Activated CD4-positive, alpha-beta T cell treated with anti-CD3 and anti-CD28 coated beads, Interleukin-2, amount 10 ng/mL, durations not matched to agents 24 days and 14 days (primary cell): ENCODE measurements at places on chromosomes 1 and 21. TPM values are rescaled to one million over a fixed set of nuclear protein-coding genes. Genes with fewer than 3 reads are reported as not detected.

GRCh38 chr1:58815686-58816071 is 31.8 kb upstream of the JUN start:
- H3K27ac ChIP-seq = peak overlapping the region; percentile 87
- H3K4me1 ChIP-seq = peaks cover 47% of the 10 kb centered on the region
- no peak for DNase-seq
- peak overlapping the region; percentile 87 for H3K4me3 ChIP-seq
- H3K36me3 ChIP-seq = peaks cover 2% of the 10 kb centered on the region

GRCh38 chr1:239123260-239123659 is 263.1 kb upstream of the CHRM3 start:
- H3K36me3 ChIP-seq = no peaks in the 10 kb centered on the region
- H3K27ac ChIP-seq = no peak overlapping the region
- H3K4me1 ChIP-seq = no peaks in the 10 kb centered on the region
- H3K4me3 ChIP-seq = no peak overlapping the region
- DNase-seq = no peak

DNA sequence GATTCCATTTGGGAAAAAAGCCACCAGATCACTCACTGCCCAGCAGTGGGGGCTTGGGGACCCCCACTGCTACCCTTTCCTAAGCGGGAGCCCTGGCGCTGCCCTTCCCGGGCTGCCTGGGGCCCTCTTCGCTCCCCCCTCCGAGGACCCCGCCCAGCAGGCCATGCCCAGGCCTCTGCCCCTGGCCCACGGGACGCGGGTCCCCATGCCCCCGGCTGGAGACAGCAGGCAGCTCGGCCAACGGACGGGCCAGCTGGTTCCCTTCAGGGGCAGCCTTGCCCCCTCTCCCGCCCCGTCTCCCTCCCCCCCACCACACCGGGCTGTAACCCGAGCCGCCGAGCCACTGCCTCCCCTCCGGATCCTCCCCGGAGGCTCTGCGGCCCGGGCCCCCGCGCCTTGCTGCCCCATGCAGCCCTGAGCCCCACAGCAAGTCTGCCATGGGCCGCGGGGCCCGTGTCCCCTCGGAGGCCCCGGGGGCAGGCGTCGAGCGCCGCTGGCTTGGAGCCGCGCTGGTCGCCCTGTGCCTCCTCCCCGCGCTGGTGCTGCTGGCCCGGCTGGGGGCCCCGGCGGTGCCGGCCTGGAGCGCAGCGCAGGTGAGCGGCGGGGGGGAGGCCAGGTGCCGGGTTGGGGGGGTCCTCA is at the start of gene MMP23B:
MMP23B (plus strand) TSS at position 392 of the 639 bp plus-strand sequence; CDS start at position 438, 46 bp downstream.
- H3K4me3 ChIP-seq = peak within 1 kb of the TSS; percentile 52
- H3K27me3 ChIP-seq = peaks cover 4% of the 10 kb centered on the region
- DNase-seq = peak; percentile 59
- H3K4me1 ChIP-seq = peaks cover 4% of the 10 kb centered on the region
- H3K36me3 ChIP-seq = peaks cover 7% of the 10 kb centered on the region

DNA sequence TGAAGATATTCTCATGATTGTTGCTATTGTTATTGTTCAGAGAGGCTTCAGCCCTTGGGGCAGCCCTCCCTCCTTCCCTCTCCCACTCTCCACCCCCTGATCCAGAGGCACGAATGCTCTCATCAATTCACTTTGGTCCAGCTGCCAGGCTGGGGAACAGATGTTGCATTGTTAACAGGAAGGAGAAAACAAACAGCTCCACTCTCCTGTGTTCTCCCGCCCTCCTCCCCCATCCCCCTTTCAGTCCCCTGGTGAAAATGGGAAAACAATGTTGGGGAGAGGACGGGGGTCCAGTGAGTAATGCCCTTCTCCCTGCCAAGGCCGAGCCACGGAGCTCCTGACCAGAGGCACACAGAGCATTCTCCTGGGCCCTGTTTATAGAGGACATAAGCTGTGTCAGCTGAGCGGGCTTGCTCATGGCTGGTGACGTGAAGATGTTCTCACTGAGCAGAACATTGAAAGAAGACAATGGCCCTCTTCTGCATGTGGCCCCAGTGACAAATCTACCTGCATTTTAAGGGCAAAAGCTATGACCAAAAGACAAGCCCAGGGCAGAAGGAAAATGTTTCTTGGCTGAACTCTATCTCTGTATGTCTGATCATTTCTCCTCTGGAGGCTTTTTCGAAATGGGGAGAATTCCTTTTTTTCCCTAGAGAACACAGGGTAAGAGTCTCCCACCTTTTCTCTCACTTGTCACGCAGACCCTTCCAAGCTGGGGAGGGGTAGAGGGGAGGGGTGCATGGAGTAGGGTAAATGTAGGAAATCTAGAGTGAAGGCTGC is 111.7 kb downstream of the GLUL start:
- no peaks in the 10 kb centered on the region for H3K4me1 ChIP-seq
- no peaks in the 10 kb centered on the region for H3K36me3 ChIP-seq
- H3K27ac ChIP-seq = no peak overlapping the region
- no peaks in the 10 kb centered on the region for H3K27me3 ChIP-seq
- H3K4me3 ChIP-seq = no peak overlapping the region
- DNase-seq = no peak

- peaks cover 24% of the 10 kb centered on the region for H3K36me3 ChIP-seq
- no peak overlapping the region for H3K4me3 ChIP-seq
- DNase-seq = no peak
- H3K27ac ChIP-seq = peak overlapping the region; percentile 93
These were observed 9.1 kb downstream of the MACF1 start for GRCh38 chr1:39213511-39214002.

DNA sequence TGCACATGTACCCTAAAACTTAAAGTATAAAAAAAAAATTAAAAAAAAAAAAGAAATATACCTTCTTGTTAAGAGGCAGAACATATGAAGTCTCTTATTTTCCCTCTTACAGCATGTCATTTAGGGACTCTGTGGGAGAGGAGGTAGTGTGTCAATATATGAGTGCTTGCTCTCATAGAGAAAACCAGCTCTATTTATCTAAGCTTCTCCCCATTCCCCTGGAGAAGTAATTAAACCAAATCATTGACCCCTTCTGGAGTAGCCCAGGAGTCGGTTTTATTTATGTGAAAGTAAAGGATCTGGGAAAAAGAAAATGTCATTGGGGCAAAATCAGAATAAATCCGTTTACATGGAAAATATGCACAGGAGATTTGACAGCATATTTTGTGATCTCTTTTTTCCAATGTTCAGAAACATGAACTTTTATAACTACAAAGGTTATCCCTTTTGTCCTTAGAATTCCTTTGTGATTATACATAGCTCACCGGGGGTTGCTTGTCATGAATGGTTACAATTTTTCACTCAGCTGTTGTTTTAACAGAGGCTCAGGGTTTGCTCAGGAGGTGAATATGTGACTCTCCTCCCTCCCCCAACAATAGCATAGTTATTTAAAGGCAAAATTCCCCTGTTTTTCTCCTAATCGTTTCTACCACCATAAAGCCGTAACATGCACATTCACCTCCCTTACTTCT is 114.5 kb upstream of the C1orf21 start:
- H3K27me3 ChIP-seq = no peaks in the 10 kb centered on the region
- no peaks in the 10 kb centered on the region for H3K36me3 ChIP-seq
- no peak overlapping the region for H3K27ac ChIP-seq
- no peak overlapping the region for H3K4me3 ChIP-seq

GRCh38 chr1:76827066-76827465 is 40.2 kb upstream of the ST6GALNAC5 start:
- H3K4me1 ChIP-seq = peaks cover 5% of the 10 kb centered on the region
- H3K36me3 ChIP-seq = no peaks in the 10 kb centered on the region
- H3K27ac ChIP-seq = no peak overlapping the region
- no peak overlapping the region for H3K4me3 ChIP-seq
- H3K27me3 ChIP-seq = peaks cover 9% of the 10 kb centered on the region
- no peak for DNase-seq

DNA sequence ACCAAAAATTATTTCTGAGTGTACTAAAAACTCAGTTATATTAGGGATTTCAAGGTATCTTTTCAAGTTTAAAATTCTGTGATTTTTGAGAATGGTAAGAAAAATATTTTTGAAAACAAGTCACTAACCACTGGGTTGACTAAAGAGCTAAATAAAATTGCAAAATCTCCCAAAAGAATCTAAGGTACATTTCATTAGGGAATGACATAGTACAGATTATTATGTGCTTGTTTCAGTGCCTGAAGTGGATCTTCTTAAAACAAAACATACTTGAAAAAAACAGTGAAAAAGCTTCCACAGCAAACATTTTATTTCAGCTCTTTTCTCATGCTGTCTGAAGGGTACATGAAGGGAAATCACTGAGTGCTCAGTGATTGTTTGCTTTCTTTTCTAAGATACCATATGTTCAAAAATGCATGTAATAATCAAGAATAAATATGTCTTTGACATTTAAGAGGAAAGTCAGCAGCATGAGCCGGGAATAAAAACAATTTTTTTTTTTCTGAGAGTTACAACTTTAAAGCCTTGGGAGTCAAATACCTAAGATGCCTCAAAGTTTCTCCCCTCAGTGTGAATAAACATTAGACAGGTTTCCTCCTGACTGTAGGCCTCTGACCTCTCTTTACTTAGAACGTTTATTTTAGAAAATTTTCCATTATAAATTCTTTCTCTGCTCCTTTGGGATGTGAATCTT is 200.7 kb downstream of the KCNT2 start:
- H3K27me3 ChIP-seq = no peaks in the 10 kb centered on the region
- H3K27ac ChIP-seq = no peak overlapping the region
- DNase-seq = no peak
- H3K4me1 ChIP-seq = no peaks in the 10 kb centered on the region

DNA sequence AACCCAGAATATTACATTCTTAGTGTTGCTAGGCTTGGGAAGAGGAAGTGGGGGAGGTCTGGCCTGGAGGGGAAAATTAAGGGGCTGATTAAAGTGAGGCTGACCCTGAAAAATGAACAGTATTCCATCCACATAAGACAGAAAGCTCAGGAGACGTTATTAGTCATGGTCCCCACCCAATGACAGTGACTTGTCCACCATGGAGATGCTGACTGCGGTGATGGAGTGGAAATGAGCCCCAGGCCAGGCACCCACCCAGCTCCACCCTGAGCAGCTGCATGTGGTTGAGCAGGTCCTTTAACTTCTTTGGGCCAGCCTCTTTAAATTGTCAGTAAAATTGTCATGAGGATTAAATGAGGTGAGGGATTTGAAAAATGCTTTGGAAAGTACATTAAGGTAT is 1.4 kb upstream of the SPRR4 start:
- no peak for DNase-seq
- peaks cover 2% of the 10 kb centered on the region for H3K4me1 ChIP-seq
- no peaks in the 10 kb centered on the region for H3K36me3 ChIP-seq
- no peaks in the 10 kb centered on the region for H3K27me3 ChIP-seq
- no peak overlapping the region for H3K27ac ChIP-seq
- no peak overlapping the region for H3K4me3 ChIP-seq

DNA sequence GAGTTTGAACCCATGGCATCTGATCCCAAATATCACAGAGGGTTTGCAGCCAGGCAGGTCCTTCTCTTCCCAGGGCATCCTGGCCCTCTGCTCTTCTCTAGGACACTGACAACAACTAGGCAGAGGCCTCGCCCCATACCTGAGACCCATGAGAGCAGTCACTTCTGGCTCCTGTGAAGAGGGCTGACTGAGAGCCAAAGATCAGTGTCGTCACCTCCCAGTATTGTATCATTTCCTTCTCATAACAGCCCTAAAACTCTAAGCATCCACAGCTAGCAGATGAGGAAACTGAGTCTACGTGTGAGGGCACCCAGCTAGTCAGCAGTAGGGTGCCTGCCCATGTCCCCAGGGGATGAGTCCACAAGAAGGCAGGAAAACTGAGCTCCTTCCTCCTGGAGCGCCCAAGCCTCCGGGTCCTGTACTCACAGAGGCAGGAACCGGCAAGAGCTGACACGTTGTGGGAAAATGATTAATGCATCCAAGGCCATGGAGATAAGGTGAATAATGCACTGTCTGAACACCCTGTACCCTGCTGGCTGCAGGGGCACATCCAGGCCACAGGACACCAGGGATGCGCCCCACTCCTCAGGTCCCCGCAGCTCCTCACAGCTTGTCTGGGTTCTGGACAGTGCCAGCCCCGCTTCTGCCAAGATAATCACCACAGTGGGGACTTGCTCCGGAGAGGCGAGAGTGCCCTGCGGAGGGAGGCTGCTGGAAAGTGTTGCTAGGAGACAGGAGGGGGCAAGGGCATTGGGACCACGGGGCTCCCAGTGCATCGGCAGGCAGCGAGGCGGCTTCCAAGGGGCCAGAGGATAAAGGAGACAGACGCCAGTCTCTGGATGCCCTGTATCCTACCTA is 340.0 kb downstream of the NPHP4 start:
- DNase-seq = no peak
- no peaks in the 10 kb centered on the region for H3K36me3 ChIP-seq
- H3K27ac ChIP-seq = no peak overlapping the region
- peaks cover 11% of the 10 kb centered on the region for H3K27me3 ChIP-seq
- H3K4me1 ChIP-seq = no peaks in the 10 kb centered on the region

GRCh38 chr21:14863745-14864210 is 201.0 kb downstream of the NRIP1 start:
- DNase-seq = no peak
- no peak overlapping the region for H3K27ac ChIP-seq
- H3K4me1 ChIP-seq = peaks cover 6% of the 10 kb centered on the region
- H3K36me3 ChIP-seq = no peaks in the 10 kb centered on the region
- peaks cover 2% of the 10 kb centered on the region for H3K27me3 ChIP-seq
- no peak overlapping the region for H3K4me3 ChIP-seq

DNA sequence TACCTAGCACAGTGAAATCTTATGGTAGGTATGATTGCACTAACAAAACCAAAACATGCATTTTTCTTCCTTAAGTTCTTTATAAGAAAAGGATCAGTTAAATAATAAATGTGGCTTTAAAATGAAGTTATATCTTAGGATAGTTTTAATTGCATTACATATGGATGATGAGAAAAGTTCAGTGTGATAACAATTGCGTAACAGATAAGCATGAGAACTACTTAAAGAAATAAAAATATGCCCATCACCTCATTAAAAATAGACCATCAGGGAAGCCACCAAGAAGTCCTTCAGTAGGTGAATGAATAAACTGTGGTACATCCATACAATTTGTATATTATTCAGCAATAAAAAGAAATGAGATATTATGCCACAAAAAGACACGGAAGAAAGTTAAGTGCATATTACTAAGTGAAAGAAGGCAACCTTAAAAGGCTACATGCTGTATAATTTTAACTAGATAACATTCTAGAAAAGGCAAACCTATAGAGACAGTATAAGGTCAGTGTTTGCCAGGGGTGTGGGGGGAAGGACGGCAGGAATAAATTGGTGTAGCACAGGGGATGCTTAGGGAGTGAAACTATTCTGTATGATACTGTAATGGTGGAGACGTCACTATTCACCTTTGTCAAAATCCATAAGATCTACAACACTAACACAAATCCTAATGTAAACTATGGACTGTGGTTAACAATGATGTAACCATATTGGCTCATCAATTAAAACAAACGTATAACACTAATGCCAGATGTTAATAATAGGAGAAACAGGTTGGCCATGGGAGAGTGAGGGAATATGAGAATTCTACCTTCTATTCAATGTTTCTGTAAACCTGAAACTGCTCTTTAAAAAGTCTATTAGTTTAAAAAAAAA is 42.9 kb downstream of the MPZL1 start:
- H3K27me3 ChIP-seq = no peaks in the 10 kb centered on the region
- H3K4me3 ChIP-seq = no peak overlapping the region
- no peak for DNase-seq
- H3K4me1 ChIP-seq = peaks cover 33% of the 10 kb centered on the region
- no peak overlapping the region for H3K27ac ChIP-seq

- peaks cover 19% of the 10 kb centered on the region for H3K4me1 ChIP-seq
- no peaks in the 10 kb centered on the region for H3K36me3 ChIP-seq
- H3K27me3 ChIP-seq = no peaks in the 10 kb centered on the region
- no peak overlapping the region for H3K27ac ChIP-seq
These were observed 126.5 kb upstream of the TNFSF4 start for GRCh38 chr1:173333581-173333980.

The FCRL6 gene
- not detected in 2 replicates for total RNA-seq

The POU3F1 gene
- total RNA-seq = 1.4 and 1.5 TPM in 2 replicates

The TGFB2 gene
- not detected in 2 replicates for total RNA-seq

The HSPG2 gene
- total RNA-seq = 6.2 and 6.3 TPM in 2 replicates

The OR2G3 gene
- total RNA-seq = not detected in 2 replicates

The PCSK9 gene
- not detected in 2 replicates for total RNA-seq

The F5 gene
- total RNA-seq = 46.3 and 51.3 TPM in 2 replicates

The SELENOF gene
- total RNA-seq = 179 and 184 TPM in 2 replicates

The CFAP45 gene
- total RNA-seq = 1.5 TPM in 2 replicates

The THEMIS2 gene
- total RNA-seq = 24.5 and 27.7 TPM in 2 replicates
